NCI-H2171 (cell line): ENCODE measurements at places on chromosomes 6 and 20.

DNA sequence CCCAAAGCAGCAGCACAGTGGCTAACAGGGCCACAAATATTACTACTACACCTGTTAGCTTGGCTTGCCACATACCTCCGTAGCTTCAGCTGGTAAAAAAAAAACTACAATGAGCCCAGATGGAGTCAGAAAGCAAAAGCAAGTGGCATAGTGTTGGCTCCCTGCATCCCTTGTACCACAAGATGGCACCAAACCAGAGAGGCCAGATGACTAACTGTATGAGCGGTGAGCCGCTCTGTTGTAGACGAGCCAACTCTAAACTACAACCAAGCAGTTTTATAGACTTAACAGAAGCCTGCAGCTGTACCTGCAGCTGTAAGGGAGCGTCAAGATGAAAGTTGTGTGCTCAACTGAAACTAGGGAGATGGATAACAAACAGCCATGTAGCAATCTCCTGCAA is 84.5 kb upstream of the MCHR2 start:
- DNase-seq, result no peak

DNA sequence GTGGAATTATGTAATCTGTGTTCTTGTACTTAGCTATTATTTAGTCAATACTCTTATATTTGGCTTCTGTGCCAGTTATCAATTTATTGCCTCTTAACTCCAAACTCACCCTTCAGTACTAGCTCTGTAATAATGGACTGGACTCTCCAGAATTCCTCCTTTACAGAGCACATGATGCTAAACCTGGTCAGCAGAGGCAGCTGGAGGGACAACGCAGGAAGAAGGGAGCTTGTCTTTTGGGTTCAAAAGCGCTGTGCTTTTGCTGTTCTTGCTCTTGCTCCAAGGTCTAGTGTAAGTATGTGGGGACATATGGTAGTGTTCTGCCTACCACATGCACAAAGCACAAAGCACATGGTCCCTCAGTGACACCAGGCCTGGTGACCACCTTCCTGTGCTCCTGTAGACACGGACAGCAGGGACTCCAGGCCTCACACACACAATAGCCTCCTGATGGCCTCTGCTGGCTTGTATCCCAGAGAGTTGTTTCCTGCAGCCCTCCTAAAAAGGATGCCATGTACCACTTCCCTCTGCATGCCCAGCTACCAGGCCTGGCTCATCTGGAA is 46.1 kb downstream of the CHD6 start:
- no peak for DNase-seq

DNA sequence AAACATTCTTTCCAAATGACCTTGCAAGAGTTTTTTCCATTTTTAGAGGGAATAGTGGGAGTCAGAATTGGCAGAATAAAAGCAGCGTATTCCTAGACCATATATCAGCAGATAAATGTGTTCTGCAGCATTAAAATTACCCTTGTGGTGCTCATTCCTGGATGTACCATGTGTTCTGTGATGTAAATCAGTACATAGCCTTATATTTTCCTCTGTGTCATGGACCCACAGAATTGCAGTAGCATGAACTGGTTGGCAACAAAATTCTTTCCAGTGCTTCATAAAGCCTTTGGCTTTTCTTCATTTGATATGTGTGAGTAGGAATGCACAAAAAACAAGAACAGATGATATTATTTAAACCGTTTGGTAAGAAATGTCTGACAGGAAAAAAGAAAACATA is 32.5 kb downstream of the ANKEF1 start:
- no peak for DNase-seq

GRCh38 chr6:8219352-8219943 is 117.1 kb upstream of the EEF1E1 start:
- DNase-seq, result peak; percentile 4

GRCh38 chr6:110035321-110035720 is 57.2 kb downstream of the GPR6 start:
- DNase-seq, result no peak

DNA sequence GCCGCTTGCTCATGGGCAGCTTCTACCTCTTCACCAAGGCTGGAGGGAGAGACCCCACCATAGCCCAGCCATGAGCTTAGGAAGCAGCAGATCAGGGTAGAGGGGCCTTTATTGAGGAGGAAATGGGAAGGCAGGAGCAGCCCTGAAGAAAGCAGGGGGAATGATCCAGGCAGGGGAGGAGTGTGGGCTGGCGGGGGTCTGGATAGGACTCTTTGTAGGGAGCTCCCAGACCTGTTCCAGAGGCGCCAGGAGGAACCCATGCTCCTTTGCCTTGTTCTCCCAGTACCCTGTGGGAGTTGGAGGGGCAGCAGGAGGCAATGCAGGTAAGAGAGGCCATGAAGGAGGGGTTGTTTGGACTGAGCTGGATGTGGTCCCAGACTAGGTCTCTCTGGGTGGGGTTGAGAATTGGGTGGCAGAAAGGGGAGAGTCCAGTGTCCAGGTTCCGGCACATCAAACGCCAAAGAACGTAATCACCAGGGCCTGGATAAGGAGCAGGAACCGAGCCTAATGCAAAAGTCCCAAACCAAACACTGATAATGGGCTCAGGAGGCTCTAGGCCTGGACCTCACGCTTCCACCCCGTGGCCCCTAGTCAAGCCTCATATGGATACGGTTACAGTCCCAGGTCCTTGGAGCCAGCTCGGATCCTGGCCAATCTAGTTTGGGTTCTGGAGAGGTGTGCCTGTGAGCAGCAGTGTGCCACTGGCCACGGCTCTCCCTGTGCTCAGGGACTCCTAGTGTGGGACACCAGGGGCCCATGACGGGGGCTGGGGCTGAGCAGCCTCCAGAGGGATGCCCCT is 12.1 kb upstream of the PGC start:
- DNase-seq, result no peak

DNA sequence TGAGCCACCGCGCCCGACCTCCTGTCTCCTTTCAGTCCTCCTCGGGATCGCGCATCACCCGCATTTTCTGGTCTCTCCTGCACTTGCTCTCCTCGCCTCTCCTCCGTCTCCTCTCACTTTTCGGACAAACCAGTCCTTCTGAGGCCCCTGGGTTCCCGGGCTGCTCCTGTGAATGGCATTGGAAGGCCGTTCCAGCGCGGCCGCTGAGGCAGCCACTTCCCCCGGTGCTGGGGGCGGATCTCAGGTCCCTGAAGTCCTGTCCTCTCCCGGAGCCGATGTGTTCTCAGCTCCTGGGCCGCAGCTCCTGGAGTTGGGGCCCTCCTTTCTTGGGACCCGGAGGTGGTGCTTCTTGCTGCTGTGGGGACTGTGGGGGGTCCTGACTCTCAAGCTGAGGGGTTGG is 803 bp downstream of the MICB start:
- DNase-seq, result no peak

GRCh38 chr20:46507760-46508407 is 5.5 kb downstream of the ZNF334 start:
- no peak for DNase-seq

- DNase-seq, result no peak
These were observed 47.2 kb downstream of the VEGFA start for GRCh38 chr6:43817192-43817591.

GRCh38 chr6:100376103-100376502 is 88.6 kb downstream of the SIM1 start:
- DNase-seq, result no peak

DNA sequence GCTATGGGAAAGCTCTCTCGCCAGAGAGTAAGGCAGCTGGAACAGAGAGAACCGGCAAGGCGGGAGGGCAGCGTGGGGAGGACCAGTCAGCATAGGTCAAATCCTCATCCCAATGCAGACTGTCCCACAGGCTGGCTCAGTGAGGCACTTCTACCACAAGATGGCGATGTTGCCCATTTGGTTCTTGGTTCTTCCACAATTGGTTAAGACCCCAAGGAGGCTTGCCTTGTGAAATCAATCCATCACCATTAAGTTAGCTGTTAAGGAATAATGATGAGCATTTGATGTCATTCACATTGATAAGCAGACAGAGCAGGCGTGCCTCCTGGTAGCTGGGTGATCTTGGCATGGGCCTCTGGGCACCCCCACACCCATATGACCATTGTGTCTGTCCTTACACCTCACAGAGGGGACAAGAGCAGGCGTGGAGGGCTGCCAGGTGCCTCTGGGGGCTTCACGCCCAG is 2.4 kb downstream of the CSTL1 start:
- DNase-seq, result peak; percentile 54

GRCh38 chr20:43681991-43682410 is 15.1 kb downstream of the MYBL2 start:
- peak; percentile 92 for DNase-seq

GRCh38 chr6:169555971-169556617 is 145.7 kb downstream of the WDR27 start:
- no peak for DNase-seq

GRCh38 chr20:43460830-43461200 is 3.1 kb downstream of the SRSF6 start:
- DNase-seq, result no peak

DNA sequence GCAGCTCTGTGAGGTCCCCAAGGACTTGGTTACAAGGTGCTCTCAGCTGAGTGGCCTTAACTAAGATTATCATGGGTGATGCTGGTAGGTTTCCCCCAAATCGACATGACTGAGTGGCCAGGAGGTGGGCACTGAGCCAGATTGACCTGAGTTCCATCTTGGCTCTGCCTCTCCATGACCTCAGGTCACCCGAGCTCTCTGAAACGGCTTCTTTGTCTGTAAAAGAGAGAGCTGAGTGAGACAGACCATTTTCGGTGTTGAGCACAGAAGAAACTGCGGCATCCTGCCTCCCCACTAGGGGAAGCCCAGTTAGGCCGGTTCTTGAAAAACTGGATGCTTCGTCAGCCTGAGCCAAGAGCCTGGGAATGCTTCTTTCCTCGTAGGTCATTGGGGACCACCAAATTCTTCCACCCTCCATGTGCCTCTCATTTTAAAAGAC is 14.1 kb upstream of the STX16 start:
- no peak for DNase-seq

GRCh38 chr6:10078581-10078980 is 336.3 kb downstream of the TFAP2A start:
- no peak for DNase-seq

DNA sequence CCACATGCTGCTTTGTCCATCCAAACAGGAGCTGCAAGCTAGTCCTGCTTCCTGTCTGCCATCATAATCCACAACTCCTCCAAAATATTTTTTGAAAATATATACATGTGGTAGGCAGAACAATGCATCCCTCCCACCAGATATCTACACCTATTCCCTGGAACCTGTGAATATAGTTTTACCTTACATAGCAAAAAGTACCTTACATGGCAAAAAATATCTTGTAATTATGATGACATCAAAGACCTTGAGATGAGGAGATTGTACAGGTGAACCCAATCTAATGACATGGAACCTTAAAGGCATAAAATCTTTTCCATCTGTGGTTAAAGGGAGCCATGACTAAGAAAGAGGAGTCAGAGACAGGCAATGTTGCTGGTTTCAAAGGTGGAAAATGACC is 15.3 kb upstream of the RGS17 start:
- no peak for DNase-seq

DNA sequence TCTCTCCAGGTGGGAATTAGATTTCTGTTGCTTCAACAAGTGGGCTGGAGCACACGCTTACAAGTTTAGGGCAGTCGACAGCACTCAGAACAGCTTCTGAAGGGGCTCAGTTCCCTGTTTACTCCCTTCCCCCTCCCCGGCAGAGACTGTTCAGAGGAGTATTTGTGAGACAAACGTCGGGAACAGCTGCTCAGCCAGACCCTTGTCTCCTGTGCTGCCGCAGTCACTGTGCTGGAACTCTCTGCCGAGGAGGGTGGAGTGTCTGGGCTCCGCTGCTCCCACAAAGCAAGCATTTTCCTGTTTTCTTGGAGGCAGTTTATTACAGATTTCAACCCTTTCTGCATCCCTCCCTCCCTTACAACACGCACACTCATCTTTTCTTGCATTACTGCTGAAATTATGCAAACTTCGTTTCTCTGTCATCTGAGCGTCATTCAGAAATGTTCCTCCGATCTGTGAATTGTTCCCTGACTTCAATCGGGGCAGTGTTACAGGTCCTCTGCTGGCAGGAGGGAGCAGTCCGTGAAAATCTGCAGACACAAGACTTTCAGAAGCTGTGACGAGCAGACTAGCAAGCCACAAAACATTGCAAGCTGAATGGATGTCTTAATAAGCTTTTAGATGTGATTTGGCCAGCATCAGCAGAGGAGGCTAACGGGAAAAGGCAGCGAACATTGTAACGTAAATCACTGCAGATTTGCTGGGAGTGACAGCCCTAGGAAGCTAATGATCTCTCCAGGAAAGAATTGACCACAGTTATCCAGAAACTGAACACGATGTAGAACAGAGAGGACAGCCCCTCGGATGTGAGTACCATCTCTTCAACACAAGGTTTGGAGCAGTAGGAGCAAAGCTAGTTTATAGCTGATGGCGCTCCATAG is 76.2 kb downstream of the LYRM2 start:
- DNase-seq, result peak; percentile 16

- no peak for DNase-seq
These were observed 91.9 kb downstream of the TOX2 start for GRCh38 chr20:44006578-44006977.

- DNase-seq, result no peak
These were observed 19.0 kb downstream of the HS3ST5 start for GRCh38 chr6:114323784-114324183.

- DNase-seq, result no peak
These were observed 57.6 kb downstream of the MEP1A start for GRCh38 chr6:46850792-46851191.

DNA sequence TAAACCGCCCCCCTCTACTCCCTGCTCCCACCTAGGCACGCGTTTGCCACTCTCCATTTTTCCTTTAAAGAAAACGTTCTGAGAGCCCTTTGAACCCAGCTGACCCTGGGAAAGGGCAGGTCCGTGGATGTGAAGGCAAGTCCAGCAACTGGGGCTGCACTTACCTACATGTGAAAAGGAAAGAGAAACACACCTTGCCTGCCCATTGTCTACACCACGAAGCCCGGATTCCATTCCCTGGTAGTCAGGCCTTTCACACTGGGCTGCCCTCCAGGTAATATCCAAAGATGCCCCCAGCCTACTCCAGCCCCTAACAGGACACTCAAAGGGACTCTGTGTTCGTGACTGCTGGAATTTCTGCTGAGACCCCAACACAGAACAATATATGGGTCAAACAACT is 94.4 kb downstream of the CD83 start:
- DNase-seq, result no peak

DNA sequence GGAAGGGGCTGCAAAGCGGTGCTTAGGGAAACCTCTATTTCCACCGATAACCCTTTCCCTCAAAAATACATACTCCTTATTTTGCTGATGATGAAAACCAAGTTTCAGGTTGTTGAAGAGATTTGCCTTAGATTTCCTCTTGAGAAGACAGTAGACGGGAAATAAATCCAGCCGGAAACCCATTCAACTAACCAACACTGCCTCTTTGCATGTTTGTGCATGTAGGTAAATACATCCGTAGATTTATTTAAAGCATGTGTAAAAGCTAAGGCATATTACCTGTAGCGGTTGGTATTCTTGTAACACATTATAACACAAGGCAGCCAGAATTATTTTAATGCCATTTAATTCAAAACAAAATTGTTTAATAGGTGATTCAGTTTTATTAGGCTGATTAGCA is 136.3 kb upstream of the SLC22A23 start:
- no peak for DNase-seq

- DNase-seq, result no peak
These were observed 25.2 kb downstream of the KIF25 start for GRCh38 chr6:168022488-168023321.
